Activated gamma-delta T cell treated with Interleukin-2 at 50 U/mL for 16 hours (primary cell): ENCODE measurements at places on chromosomes 13 and 19.

DNA sequence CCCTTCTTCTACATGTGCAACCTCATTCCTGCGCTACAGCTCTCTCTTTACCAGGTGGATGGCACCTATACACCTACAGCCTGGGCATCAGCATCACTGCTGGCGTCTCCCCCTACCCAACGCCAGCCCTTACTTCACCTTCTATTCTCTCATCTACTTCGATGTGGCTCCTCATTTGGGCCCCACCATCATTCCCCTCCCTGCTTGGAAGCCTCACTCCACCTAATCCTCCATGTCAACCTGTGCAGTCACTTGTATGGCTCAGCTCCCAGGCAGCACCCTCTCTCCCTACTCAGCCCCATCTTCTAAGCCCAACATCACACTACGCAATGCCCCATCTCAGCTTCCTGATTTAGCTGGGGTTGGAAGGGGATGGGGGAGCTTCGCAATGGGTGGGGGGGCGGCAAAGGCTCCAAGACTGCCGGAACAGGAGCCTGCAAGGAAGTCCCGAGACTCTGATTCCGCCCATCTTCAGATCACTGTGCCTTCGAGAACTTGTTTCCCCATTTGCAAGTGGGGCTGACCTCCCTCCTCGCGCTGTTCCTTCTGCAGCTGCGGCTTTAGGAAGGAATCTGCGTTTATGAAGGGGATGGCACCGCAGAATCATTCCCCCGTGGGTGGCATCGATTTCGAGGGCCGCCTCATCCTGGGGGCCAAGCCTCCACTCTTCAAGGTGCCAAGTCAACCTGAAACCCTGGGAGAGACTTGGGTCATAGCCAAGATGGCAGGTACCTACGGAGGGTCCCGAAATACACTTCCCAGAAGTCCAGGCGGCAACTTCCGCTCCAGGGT is 913 bp downstream of the MZF1 start:
- no peak for DNase-seq

DNA sequence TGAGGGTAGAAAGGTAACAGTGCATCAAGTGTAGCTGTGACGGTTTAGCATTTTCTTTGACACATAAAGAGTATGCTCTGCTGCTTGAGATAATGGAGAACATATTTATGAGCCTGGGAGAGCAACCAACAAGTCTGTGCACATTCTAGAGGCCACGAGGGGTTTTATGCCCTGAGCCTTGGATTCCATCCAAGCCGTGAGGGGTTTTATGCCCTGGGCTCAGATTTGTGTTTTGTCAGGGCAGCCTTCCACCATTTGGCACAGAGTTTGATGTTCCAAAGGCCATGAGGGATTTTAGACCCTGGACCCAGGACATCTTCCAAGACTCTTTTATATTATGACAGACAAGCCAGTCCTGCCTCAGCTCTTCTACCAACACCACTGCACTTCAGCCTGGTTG is 106.4 kb downstream of the ZNF486 start:
- no peak for DNase-seq

DNA sequence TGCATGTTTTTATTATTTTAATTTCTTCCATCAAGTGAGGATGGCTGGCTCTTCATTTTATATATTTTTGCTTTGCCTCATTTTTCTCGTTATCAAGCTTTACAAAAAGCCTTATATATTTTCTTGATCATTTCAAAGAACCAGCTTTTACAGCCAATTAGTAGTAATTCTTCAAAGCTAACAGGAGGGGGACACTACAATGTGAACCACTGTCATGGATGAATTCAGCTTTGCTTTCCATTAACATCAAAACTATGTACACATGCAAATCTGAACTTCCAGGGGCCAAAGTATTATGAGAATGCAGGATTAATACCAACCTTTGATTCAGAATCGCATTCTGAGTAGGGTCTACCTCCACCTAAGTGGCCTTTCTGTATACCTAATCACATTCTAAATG is 11.1 kb downstream of the UQCRFS1 start:
- DNase-seq: no peak

DNA sequence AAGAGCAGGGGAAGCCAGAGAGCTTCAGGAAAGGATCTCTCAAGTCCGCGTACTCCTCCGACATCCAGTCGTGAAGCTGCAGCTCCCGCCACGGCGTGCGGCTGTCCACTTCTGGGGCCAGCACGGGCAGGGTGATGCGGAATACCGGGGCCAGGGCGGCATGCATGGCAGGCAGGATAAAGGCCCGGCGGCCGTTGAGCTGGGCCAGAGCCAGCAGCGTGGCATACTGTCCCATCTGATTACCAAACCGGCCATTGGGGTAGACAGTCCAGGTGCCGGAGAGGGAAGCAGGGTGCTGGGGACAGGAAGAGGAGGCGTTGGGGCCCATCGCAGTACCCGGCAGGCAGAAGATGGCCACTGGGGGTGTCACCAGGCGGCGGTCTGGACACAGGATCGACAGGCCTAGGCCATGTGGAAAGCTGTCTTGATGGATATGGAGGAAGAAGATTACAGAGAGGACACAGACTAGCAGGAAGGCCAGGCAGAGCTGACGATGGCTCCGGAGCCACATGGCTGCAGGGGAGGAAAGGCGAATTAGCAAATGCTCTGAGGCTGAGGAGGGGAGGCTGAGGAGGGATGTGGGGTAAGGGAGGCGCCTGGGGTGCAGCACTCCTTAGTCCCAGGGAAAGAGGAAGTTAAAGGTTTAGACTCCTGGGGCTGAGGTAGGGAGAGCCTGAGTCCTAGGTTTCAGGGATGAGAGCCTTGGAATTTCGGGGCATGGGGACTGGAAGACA is 1.5 kb downstream of the FUT1 start:
- no peak for DNase-seq

GRCh38 chr19:29624489-29625185 is 18.6 kb downstream of the POP4 start:
- DNase-seq: no peak

GRCh38 chr13:75610466-75610865 is 25.7 kb upstream of the LMO7 start:
- no peak for DNase-seq

- no peak for DNase-seq
Measured at GRCh38 chr13:51255556-51255955, 33.4 kb downstream of the FAM124A start.

- DNase-seq: no peak
Measured at GRCh38 chr13:102355251-102355650, 46.6 kb downstream of the FGF14 start.

- DNase-seq: no peak
Measured at GRCh38 chr13:113748101-113748861, 10.7 kb upstream of the TMEM255B start.

- DNase-seq: no peak
Measured at GRCh38 chr13:63840551-63841421, 2425.1 kb upstream of the PCDH20 start.

DNA sequence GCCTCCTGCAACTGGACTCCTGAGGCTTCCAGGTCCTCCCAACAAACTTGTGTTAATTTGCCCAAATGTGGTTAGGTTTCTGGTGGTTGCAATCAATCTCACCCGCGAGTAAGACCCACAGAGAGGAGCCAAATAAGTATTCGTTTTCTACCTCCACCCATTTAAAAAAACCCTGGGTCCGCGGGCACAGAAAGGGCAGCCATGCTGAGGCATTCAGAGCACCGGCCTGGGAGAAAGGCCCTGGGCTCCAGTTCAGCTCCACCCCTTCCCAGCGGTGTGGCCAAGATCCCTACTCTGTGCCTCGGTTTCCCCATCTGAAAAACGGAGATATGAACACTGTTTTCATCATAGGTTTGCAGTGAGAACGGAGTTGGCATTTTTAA is 56.9 kb downstream of the PEPD start:
- DNase-seq: no peak

GRCh38 chr19:5571777-5572176 is 4.0 kb upstream of the TINCR start:
- DNase-seq: no peak

- DNase-seq: no peak
Measured at GRCh38 chr19:38444026-38444425, 10.5 kb downstream of the RYR1 start.

GRCh38 chr13:46571189-46571908 is 18.4 kb downstream of the LRCH1 start:
- no peak for DNase-seq

DNA sequence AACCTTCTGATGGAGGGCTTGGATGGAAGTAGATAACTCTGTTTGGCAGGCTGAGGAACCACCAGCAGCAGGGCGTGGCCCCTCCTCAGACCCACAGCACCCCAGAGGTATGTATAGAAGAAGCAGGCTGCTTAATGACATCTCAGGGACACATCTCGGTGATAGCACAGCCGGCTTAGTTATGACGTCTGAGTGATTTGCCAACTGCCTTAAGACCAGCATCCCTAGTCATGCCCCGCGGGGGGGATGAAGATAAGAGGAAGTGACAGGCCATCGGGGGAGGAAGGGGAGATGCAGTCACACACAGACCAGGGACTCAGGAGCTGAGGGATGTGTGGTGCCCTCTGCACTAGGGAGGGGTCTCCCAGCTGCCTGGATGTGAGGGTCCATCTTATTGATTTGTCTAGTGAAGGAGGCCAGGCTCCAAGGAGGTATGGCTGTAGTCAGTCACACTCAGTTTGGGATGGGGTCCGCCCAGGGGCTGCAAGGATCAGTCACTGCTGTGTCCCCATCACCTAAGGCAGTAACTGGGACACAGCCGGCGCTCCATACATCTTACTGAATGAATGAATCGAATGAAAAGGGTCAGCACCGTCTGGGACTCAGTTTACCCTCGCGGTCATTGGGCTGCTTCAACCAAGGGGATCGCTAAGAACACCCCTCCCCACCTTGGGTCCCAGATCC is 19.2 kb upstream of the ERCC1 start:
- DNase-seq: peak; percentile 30
